ENCODE measurements at places on chromosomes 6 and 20. TPM values are rescaled to one million over a fixed set of nuclear protein-coding genes. Genes with fewer than 3 reads are reported as not detected.

GRCh38 chr6:136682292-136682691, 110.0 kb downstream of the MAP3K5 start:
- DNase-seq: no peak
- H3K4me1 ChIP-seq: no peaks in the 10 kb centered on the region
- no peaks in the 10 kb centered on the region for H3K36me3 ChIP-seq
- no peaks in the 10 kb centered on the region for H3K27me3 ChIP-seq

- no peaks in the 10 kb centered on the region for H3K36me3 ChIP-seq
- DNase-seq: no peak
- H3K27me3 ChIP-seq: peaks cover 9% of the 10 kb centered on the region
- H3K4me3 ChIP-seq: no peak overlapping the region
- peaks cover 6% of the 10 kb centered on the region for H3K4me1 ChIP-seq
- H3K27ac ChIP-seq: no peak overlapping the region
Observed at GRCh38 chr6:106694343-106694742, 65.0 kb downstream of the QRSL1 start.

GRCh38 chr6:154805288-154805911, 72.2 kb downstream of the SCAF8 start:
- no peak overlapping the region for H3K27ac ChIP-seq
- H3K27me3 ChIP-seq: no peaks in the 10 kb centered on the region
- DNase-seq: no peak
- H3K4me3 ChIP-seq: no peak overlapping the region

DNA sequence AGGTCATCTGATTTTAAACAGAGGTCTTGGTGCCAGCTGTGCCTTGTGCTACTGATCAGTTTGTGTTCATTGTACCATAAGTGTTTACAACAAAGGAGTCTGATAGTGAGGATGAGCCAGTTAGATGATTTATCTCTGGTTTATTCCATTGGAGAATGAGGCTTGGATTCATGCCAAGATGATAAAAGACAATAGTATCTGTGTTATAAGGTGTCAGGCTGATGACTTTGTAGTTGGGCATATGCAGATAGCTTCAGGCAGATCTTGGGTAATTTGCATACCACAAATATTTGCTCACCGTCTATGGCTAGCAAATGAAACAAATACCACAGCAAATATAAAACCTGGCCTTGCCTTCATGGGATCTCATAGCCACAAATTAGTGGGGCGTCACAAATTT, 43.3 kb upstream of the PHACTR2 start:
- H3K36me3 ChIP-seq: no peaks in the 10 kb centered on the region
- H3K27me3 ChIP-seq: no peaks in the 10 kb centered on the region
- H3K4me1 ChIP-seq: no peaks in the 10 kb centered on the region
- no peak for DNase-seq
- H3K4me3 ChIP-seq: no peak overlapping the region
- no peak overlapping the region for H3K27ac ChIP-seq

DNA sequence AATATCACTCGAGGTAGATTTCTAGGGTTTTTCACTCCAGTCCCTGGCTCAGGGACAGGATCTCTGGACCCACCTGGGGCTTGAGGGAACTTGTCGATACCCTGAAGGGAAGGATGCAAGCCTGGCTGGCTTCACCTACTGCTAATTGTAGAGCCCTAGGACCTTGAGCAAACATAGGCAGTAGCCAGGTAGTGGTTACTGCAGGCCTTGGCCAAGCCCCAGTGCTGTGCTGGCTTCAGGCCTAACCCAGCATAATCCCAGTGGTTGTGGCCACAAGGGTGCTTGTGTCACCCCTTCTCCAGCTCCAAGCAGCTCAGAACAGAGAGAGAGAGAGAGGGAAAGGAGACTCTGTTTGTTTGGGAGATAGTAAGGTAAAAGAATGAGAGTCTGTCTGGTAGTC, 5.8 kb upstream of the MCM9 start:
- peaks cover 8% of the 10 kb centered on the region for H3K4me1 ChIP-seq
- no peaks in the 10 kb centered on the region for H3K27me3 ChIP-seq
- no peak overlapping the region for H3K4me3 ChIP-seq
- H3K27ac ChIP-seq: no peak overlapping the region
- DNase-seq: no peak
- peaks cover 38% of the 10 kb centered on the region for H3K36me3 ChIP-seq

DNA sequence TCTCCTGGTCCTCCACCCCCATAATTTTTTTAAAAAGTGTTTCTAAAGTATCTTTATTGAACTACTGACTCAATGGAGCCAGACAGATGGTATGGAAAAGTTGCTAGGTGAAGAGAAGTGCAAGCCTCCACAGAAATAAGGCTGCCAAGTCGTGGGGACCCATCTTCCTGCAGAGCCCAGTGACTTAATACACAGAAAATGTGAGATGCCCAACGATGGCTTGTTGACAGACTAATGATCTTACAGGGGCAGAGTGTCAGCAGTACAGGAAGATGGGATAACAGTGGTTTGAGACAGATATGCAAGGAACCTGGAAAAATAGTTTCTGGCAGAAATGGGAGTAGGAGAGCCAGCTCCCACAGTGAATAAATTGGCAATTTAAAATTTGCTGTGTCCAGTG, 43.3 kb downstream of the FYN start:
- peaks cover 19% of the 10 kb centered on the region for H3K36me3 ChIP-seq
- no peak for DNase-seq
- no peak overlapping the region for H3K27ac ChIP-seq
- no peaks in the 10 kb centered on the region for H3K27me3 ChIP-seq

DNA sequence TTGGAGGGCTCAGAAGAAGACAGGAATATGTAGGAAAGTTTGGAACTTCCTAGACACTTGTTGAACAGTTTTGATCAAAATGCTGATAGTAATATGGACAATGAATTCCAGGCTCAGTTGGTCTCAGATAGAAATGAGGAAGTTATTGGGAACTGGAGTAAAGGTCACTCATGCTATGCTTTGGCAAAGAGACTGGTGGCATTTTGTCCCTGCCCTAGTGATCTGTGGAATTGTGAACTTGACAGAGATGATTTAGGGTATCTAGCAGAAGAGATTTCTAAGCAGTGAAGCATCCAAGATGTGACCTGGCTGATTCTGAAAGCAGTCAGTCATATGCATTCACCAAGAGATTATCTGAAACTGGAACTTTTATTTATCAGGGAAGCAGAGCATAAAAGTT, 45.1 kb downstream of the FRK start:
- no peak overlapping the region for H3K4me3 ChIP-seq
- H3K27ac ChIP-seq: no peak overlapping the region
- H3K36me3 ChIP-seq: no peaks in the 10 kb centered on the region
- no peak for DNase-seq
- peaks cover 2% of the 10 kb centered on the region for H3K4me1 ChIP-seq
- peaks cover 6% of the 10 kb centered on the region for H3K27me3 ChIP-seq

The POFUT1 gene
- total RNA-seq: 47.5 TPM

The EEF1A2 gene
- 4.6 TPM for total RNA-seq

The DOK5 gene
- total RNA-seq: 4.1 TPM

The IL17A gene
- not detected for total RNA-seq

The THBD gene
- 0.12 TPM for total RNA-seq

The ULBP3 gene
- total RNA-seq: 17.5 TPM

The SPTLC3 gene
- total RNA-seq: 0.09 TPM

The TASP1 gene
- total RNA-seq: 7.7 TPM

Measured in neural crest cell (in vitro differentiated cells).